ENCODE measurements at places on chromosomes 7 and 10.

DNA sequence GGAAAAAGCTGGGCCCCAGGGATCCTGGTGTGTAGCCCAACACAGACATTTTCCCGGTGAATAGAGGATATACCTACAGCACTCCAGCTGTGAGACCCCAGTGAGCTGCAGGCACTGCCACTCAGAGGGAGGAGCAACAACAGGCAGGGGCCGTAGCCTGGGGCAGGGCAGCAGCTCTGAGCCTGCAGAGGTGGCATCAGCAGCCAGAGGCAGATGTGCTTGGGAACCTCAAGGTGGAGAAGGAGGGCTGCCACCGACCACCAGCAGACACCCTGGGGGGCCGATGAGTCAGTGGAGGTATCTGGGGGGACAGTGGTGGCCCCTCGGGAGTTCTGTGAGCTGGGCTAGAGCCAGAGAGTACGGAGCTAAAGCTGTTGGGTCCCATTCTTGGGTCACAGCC is 110.2 kb upstream of the GDF10 start:
- DNase-seq: no peak

DNA sequence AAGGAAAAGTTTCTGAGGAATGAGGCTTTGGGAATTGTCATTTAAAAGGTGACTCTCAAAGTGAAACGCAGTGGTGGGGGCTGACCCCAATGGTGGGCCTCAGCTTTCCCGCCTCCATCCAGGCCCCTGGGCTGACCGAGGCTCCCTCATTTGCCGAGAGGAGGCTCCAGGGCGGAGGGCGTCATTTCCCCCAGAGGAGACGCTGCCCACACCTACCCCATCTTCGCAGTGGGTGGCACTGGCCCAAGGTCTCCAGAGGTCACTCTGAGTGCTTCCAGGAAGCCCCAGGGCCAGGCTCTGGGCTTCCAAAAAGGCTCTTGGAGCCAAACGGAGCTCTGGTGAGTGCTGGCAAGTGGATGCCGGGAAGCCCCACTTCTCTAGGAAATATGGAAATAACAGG is 38.0 kb downstream of the TCERG1L start:
- no peak for DNase-seq

DNA sequence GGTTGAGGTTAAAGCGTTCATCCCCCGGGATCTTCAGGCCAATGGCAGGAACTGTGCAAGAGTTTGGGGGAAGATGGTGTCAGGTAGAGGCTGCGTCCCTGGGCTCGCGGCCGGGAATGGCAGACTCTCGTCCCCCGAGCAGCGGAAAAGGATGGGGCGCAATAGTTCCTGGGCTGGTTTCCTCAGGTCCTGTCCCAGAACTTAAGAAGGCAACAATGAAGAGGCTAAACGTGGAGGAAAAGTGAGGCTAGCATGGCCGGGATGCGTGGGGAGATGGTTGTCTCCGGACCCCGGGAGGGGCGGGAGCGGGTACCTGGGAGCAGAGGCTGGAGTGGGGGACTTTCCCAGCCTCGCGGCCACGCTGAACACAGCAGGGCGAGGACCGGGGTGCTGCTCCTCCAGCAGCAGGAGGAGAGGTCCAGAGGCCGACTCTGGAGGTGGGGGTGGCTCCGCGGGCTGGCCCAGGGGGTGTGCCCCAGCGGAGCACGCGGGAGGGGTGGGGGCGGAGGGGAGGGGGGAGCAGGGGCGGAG is 882 bp downstream of the IRF5 start:
- no peak for DNase-seq

DNA sequence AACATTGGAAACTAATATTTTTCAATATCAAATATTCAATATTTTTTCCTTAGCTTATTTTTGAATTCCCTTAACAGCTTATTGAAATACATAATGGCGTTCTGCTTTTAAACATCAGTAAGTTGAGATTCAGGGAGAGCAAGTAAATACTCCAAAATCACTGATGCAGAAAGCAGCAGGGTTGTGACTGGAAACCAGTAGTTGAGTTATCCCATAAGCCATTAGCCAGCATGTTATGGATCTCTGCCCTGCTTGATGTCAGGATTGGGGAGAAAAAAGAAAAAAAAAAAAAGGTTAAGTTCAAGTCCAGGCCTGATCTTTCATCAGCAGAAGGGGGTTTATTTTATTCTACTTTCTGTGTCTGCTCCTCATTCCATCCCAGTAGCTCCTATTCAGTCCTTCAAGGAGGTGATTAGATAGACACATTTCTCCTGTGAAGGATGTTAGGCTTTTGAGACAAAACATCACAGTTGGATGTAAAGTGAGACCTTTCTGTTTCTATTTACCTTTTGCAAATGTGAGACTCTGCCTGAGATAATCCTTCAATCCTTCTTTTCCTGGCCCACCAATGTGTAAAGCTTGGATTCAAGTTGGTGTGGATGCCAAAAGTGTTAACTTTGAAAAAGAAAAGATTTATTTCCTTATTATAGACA is 110.9 kb upstream of the HDAC9 start:
- DNase-seq: no peak

- no peak for DNase-seq
Observed at GRCh38 chr10:92419740-92420545, 129.0 kb downstream of the MARCHF5 start.

DNA sequence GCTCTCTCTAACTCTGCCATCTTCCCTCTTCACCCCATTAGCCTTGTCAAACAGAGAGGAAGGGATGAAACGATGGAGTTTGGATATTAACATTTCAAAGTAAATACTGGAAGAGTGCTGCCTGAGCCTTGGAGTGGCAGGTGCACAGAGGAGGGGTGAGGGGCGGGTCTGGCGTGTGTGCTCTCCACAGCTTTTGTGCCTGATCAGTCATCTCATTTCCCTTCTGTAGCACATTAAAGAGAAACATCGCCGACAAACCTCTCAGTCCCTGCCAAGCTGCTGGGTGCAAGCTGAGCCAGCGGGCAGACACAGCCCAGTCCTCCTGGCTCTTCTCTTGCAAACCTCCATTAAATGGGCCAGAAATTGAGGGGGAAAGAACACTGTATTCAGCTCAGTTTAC is 76.2 kb downstream of the SLIT1 start:
- DNase-seq: no peak

DNA sequence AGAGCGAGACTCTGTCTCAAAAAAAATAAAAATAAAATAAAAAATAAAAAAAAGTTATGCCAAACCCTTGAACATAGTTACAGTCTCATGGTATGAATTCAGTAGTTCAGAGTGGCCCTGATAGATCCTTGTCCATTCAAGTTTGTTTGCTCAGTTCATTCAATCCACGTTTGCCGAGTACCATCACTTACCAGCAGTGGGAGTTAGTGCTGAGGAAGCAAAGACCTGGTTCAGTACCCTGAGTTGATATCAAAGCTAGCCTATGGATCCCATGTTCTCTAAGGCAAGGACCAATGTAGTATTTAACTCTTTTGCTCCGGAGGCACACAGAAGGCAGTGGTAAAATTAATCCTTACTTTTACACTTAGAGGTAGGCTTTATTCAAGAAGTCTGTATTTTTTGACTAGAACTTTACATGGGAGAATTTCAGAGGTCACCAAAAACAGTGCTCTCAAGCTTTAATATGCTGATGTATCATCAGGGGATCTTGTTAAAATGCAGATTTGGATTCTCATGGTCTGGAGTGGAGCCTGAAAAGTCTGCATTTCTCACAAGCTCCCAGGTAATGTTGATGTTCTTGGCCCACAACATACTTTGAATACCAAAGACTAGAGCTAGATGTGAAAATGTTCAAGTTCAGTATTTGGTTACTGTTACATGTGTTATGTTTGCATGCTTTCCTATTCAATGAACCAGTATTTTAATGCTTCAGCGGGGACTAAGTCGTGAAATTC is 38.1 kb upstream of the HBP1 start:
- DNase-seq: no peak

GRCh38 chr10:1673568-1674345 is 63.6 kb downstream of the ADARB2 start:
- no peak for DNase-seq

DNA sequence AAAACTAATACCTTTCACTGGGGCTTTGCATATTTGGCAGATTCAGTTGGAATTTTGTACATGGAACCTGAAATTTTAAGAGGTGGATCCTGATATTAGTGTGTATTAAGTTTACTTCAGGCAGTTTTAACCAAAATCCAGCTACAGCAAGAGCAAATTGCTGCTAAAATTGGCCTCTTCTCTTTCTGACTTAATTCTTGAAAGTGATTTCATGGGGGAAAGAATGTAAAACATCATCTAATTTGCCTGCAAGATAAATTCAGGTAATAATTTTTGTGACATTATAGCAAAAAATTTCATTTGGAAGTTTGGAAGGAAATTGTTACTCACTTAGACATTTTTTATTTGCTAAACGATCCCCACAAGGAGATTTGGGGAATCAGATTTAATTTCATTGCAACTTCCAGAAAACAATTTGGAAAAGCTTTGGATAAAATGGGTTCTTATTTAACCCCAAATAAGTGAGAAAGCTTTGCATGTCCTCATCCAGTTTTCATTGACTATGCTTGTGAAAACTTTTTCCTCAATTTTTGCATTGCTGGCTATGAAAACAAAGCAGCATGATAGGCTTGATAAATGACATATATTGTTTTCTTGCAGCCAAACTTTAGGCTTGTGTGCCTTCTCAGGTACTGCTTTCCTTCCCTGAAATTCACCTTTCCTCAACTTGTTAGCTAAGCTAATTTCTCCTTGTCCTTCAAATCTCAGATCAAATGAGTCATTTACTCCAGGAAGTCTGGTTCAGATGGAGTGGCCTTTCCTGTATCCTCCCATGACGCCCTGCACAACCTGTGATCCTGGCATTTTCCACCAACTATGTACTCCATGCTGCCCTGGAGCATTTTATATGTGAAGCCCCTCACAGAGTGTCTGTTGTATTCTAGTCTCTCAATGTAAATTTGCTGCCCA is 27.4 kb upstream of the ZNF438 start:
- DNase-seq: no peak

GRCh38 chr10:58971211-58971610 is 205.2 kb upstream of the PHYHIPL start:
- DNase-seq: no peak

DNA sequence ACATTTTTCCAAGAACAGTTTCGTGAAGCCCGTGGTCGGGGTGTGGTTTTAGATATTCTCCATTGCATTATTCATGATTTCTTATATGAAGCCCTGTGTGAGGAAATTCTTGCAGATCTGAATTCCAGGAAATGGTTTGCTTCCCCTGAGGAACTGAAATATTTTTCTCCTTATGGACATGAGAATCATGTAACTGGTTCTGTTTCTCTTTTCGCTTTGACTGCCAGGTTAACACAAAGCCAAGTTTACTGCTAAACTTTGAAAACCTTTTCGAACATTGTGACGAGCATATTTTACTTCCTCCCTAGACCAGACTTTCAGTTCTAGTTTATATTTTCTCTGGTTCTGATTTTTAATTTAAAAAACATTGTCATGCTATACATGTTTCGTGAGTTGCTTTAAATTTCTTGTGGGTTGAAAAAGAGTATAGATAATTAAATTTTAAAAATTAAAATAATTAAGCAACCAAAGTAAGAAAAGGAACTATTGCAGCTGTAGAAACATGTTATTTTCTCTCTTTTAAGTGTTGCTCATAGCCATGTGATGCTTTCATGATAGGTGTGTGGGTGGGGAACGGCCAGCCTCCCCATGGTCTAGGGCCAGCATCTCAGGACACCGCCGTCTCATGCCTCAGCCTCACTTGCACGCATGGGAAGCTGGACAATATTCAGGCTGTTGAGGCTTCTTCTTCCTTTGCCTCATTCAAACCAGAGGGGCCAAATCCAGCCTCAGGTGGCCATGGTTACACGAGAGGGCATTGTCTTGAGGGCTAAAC is 97.1 kb downstream of the CREB5 start:
- DNase-seq: no peak

DNA sequence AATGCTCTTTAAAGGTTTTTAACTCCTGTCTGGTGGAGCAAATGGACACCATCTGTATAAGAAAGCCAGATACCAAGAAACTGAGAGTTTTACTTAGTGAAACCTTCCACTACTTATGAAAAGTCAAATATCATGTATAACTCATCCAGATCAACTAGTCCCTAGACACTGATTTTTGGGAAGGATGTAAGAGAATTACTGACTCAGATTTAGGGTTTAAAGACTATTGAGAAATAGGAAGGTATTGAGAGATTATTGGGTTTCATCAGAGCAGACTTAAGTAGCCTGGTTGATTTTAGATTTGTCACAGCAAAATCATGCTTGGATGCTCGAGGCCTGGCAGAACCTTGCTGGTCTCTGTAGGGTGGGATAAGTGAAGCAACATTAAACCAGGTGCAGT is 3.1 kb downstream of the CSTF2T start:
- DNase-seq: no peak

DNA sequence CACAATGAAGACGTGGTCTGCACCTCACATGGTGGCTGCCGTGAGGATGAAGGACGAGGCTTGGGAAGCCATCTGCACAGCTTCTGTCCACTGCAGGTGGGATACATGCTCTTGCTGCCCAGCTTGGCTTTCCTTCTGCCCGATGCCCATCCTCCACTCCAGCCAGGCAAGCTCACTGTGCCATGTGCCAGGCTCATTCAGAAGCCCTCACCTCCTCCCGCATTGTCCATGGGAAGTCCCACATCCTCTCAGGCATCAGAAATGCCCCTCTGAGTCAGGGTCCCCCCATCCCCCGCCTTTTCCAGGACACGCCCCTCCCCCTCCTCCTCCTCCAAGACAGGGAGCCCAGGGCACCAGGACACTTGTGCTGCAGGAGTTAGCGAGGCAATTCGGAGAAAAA is 4.6 kb upstream of the NOM1 start:
- no peak for DNase-seq

GRCh38 chr10:75303045-75303777 is 67.5 kb upstream of the COMTD1 start:
- DNase-seq: no peak

DNA sequence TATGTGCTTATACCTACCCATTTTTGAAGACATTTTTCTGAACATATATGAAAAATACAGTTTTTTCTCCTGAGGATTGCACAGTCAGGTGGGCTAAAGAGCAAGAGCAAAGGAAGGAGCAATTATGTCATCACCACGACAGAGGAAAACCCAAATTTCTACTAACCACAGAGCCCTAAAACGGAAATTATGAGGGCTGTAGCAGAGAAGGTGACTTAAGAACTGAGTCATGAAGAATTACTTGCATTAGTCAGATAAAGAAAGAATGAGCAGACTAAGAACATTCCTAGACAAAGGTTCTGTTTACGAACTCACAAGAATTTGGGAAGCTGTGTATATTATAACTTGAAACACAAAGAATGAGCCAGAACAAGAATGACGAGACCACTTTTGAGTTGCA is 974.4 kb downstream of the NXPH1 start:
- DNase-seq: no peak

GRCh38 chr10:93514521-93514920 is 18.1 kb downstream of the CEP55 start:
- no peak for DNase-seq

GRCh38 chr7:88399036-88399435 is 92.3 kb upstream of the STEAP4 start:
- DNase-seq: no peak

DNA sequence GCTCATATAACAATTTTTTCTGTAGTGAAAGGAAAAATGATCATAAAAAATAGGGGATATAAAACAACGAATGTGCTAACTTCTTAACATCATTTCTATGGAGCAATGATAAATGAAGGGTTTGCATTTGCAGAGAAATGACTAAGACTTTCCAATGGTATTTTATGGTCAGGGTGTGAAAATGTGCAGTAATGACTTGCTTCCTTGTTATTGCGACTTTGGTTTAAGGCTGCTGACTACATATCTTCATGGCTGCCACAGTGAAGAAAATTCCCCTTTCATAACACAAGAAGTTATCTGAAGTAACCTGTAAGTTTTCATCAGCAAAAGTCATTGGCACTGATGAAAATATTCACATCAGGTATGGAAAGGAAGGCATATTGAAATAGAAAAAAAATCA is 166.1 kb upstream of the NRG3 start:
- no peak for DNase-seq

Data from glomerular endothelial cell (primary cell).